ENCODE measurements at places on chromosomes 2 and 18.

GRCh38 chr18:62937065-62937464 is 221.7 kb downstream of the PHLPP1 start:
- no peak for DNase-seq

DNA sequence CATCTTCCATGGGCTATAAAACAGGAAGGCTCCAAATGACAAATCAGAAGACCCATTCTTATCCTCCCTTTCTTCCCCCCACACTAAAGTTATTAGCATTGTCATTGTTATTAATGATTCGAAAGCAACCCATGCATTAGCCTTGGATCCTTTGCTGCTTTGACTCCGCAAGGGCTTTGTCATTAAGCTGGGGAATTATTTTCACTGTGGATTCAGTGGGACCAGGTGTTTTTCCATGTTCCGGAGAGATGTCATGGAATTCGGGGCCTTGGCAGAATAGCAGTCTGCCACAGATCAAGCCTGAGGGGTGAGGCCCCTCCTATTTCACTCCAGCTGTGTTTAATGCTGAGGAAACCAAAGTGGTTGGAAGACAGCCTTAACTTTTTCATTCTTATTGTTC is 357.1 kb downstream of the EN1 start:
- DNase-seq: no peak

DNA sequence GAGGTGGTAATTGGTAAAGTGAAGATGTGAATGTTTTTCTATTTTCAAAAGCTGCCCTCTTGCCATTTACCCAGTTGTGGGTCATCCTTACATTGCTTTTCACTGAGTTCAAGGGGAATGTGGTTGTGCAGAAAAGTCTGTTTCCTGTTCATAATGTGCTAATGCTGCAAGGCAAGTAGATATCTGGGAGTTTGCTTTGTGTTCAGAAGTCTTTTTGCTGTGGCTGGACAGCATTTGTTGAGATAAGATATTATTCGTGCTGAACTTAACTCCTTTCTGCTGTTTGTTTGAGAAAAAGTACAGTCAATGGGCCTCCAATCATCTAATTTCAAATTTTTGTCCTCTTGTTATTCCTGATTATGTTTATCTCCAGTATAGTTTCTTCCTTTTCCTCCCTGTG is 263.2 kb downstream of the LTBP1 start:
- no peak for DNase-seq

DNA sequence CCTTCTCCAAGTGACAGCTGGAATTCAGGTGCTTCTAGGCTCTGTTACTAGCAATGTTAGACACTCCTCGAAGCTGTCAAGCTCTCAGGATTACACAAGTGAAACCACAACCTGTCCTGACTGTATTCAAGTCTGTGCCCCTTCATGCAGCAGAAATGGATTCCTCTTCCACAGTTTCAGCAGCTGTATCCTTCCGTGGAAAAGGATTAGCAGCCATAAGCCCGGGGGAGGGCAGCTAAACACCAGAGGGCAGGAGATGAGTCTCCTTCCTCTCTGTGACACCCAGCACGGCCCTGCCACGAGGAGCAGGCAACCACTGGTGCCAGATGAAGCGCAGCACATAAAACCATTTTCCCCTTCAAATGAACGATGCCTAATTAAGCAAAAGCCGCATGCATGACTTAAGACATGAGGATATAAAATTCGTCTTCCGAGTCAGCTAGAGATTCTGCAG is 1.2 kb downstream of the ST3GAL5 start:
- DNase-seq: peak; percentile 50

- peak; percentile 6 for DNase-seq
Observed at GRCh38 chr2:190121971-190122370, 59.4 kb upstream of the MSTN start.

All from CD4-positive, alpha-beta T cell treated with Interleukin-15 for 4 hours (primary cell).